A549 treated with CORT108297 at 1 μM for 4 hours (cell line): ENCODE measurements at places on chromosomes 3 and 15. TPM values are rescaled to one million over a fixed set of nuclear protein-coding genes. Genes with fewer than 3 reads are reported as not detected.

Gene CKMT1A
- 2.5 to 4.1 TPM (median 2.7 TPM) in 5 replicates for total RNA-seq

Gene ANKRD63
- total RNA-seq = 0.15 to 0.54 TPM (median 0.29 TPM) in 5 replicates

Gene KLHL40
- not detected in 5 replicates for total RNA-seq

Gene NFKBIZ
- total RNA-seq = 5.7 to 11.2 TPM (median 8.2 TPM) in 5 replicates

Gene ZNF197
- 1.2 to 2.0 TPM (median 1.8 TPM) in 5 replicates for total RNA-seq

Gene CPA3
- total RNA-seq = not detected in 5 replicates
